ENCODE measurements at places on chromosomes 2 and 18.
A peak's percentile ranks its signal among the peaks of the same experiment; 100 is the strongest.

DNA sequence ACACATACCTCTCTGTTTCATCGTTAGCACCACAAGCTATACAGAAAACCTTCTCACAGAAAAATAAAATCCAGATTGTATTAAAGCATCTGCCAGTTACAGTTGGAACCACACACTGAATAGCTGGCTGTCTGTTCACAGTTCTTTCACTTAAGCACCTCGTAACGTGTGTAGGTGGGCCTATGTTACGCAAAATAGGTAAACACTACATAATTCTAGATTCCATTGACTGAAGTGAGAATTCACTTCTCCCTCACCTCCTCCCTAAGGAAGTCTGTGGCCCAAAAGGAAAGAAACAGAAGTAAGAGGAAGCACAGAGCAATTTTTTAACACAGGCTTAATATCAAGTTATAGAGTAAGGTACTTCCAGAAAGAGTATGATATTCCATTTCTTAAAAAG is 24.9 kb downstream of the PELI1 start:
- no peak for DNase-seq

GRCh38 chr2:135099802-135100483 is 47.9 kb downstream of the RAB3GAP1 start:
- no peak for DNase-seq

- no peak for DNase-seq
These were observed 30.1 kb downstream of the IGFBP5 start for GRCh38 chr2:216665242-216665641.

DNA sequence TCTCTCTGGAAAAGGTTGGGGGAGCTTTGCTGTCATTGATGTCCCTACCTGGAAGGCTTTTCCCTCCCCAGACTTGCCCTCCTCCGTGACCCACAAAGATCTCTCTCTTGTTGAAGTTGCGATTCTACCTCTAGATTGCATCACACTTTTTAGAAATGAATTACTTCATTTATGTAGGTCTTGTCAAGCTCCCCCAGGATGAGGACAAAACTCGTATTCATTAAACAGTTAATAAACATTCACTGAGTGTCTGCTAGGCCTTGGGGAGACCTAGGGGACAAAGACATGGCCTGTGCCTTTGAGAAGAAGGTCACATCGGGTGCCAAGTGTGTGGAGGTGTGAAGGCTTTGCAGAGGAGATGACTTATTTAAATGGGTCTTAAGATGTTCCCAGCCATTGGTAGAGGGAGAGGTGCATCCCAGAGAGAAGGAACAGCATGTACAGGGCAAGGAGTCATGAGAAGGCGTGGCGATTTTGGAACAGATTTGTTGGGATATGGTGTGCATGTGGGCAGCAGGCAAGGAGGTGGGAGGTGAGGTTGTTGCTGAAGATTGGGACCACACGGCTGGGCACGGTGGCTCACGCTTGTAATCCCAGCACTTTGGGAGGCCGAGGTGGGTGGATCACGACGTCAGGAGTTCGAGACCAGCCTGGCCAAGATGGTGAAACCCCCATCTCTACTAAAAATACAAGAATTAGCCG is 9.8 kb upstream of the YWHAQ start:
- DNase-seq, result no peak

GRCh38 chr2:52936029-52936428 is 831.6 kb upstream of the CHAC2 start:
- DNase-seq, result no peak

GRCh38 chr2:235460548-235461047 is 33.2 kb upstream of the AGAP1 start:
- no peak for DNase-seq

DNA sequence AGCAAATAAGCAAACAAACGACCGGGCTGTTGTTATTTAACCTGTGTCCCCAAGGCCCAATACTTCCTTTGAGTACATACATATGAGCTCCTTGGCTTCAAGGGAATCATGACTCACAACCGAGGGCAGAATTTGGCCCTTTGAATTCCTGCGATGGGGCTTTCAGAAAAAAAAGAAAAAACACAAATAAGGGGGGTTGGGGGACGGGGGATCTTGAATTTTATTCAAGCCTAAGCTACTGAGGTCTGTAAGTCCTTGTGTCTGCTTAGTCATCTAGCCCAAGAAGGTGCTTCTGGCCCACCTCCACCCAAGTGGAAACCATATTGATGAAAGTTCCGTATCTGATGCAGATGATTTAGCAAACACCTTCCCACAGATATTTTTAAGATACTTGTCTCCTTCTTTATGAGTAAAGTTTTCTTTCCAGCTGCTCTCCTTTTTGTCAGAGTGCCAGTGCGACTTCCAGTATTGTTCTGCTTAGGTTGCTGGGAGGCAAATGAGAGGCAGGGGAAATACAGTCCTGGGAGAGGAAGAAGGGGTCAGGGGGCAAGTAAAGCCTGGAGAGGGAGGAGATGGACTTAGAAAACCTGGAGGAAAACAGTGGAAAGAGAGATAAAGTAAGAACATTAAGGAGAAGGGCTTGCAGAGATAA is 169.6 kb downstream of the ZEB2 start:
- DNase-seq, result no peak

DNA sequence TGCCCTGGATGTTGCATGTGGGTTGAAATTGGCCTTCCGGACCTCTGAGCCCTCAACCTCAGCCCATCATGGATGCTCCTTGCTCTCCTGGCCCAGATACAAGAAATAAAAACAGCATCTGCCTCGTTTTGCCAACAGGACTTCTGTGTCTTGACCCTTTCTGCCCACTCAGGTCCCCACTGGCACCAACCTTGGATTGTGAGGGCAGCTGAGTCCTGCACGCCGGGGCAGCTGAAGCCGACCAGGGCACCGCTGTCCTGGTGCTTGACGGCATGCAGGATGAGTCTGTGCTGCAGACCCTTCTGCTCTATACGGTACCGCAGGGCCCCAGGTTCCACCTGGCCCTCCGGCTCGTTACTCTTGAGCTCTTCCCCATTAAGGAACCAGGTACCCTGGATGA is 4.7 kb downstream of the OBSL1 start:
- DNase-seq, result no peak

GRCh38 chr2:73827018-73827417 is 1.7 kb upstream of the STAMBP start:
- DNase-seq, result peak; percentile 34

DNA sequence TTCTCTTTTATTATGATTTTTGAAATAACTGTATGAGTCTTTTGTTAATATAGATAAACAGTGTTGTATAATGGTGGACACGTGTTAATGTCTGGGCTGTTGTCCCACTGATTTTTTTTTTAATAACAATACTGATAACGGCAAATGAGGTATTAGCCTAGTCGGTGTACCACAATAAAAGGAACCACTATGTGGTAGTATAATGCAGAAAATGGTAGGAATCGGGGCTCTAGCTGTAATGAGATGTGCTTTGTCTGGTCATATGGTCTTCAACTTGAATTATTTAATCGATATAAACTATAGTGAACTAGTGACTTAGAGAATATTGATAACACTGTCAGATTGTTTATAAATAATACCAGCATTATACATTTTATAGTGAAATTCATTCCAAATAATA is 517.9 kb upstream of the SPHKAP start:
- DNase-seq, result no peak

DNA sequence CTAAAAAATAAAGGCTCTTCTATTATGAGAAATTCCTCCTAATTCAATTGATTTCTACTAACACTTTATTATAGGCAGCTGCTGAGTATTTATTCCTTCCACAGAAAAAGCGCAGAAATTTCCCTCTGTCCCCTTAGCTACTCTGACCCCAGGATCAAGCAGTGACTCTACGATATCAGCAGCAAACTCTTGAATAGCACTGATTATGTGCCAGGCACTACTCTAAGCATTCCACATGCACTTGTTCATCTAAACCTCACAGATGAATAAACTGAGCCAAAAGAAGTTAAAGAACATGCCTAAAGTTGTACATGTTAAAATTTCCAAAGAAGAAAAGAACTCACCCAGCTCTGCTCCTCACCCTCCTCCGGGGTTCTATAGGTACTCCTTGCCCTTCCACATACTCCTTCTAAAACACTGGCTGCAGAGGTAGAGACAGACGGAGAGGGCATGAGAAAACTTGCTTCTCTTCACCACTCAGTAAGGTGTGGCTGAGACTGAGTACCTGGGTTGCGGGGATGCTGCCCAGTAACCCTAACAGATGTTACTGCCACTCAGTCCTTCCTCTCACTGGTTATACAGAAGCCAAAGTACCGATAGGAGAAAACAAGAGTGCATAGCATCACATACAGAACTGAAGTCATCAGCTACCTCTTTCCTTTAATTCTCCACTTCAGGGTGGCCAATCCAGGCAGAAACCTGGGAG is 9.9 kb downstream of the C1D start:
- DNase-seq, result no peak

- DNase-seq, result no peak
These were observed 129.4 kb downstream of the ZEB2 start for GRCh38 chr2:144390424-144391020.
